Muscle of arm (tissue), 14 donors: ENCODE measurements at places on chromosomes 7 and 10. TPM values are rescaled to one million over a fixed set of nuclear protein-coding genes. Genes with fewer than 3 reads are reported as not detected.

- DNase-seq: no peak
Observed at GRCh38 chr7:4198301-4198700, 483.8 kb upstream of the FOXK1 start.

DNA sequence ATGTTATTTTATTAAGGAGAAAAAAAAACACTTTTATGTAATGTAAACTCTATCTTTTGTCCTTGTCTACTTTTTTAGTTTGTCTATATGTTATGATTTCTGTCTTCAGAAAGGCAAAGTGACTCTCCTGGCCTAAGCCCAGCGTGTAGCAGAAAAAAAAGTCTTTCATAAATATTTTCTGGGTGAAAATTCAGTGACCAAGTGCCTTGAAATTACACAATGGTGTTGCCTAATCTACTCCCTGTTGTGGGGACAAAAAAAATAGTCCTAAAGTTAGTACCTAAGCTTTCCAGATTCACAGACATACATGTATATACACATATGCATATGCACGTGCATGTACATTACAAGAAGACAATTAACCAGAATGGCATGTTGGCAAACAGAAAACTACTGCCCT lies 1257.8 kb upstream of the SORCS1 start:
- no peak for DNase-seq

DNA sequence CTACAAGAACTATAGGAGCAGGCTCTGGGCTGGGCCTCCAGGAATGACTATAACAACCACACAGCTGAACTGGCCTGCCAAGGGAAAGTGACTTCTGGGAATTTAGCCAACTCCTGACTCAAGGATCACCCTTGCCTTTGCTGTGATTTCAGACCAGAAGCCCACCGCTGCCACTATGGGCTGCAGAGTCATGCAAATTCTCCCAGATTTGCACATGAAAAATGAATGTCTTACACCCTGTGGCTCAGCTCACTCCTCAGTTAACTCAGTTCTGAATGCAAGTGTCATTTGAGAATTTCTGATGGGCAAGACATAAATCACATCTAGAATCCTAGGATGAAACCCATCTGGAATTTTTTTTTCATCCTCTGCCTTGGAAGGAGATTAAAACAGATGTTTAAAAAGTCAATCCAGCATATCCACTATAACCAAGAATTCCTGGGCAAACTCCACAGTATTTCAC lies 186.5 kb upstream of the BET1 start:
- peak; percentile 62 for DNase-seq

DNA sequence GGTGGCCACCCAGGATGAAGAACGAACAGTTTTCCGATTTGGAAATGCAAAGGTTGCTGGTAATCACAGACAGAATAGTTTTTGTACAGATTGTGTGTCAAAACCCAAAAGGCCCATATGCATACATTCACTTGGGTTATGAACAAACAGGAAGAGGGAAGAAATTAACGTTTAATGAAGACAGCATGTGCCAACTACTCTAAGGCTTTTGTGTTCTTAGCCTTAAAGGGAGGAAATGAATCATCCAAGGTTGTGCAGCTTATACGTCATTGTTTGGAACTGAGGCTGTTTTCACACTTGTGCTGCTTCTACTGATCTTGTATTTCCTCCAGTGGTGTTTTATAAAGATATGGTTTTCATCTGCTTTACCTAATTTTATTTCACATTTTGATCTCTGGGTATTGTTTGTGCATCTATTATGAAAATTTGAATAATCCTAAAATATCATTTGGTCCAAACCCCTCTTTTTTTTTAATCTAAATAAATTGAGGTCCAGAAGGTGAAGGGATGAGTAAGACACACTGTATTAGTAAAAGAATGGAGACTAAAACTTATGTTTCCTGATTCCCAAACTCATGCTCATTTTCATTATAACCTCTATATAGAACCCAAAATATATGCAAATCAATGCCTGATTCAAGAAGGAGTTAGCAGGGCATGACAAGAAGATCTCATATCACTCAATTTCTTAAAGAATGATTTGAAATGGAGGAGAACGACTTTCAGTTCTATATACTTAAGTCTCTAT lies 373.1 kb downstream of the THSD7A start:
- peak; percentile 9 for DNase-seq

- DNase-seq: no peak
Observed at GRCh38 chr7:87424075-87424474, 51.4 kb downstream of the ABCB4 start.

- DNase-seq: no peak
Observed at GRCh38 chr10:22342421-22342820, 2.9 kb upstream of the SPAG6 start.

GRCh38 chr7:130957137-130957513 lies 223.1 kb upstream of the KLF14 start:
- no peak for DNase-seq

Gene CCL26
- polyA plus RNA-seq: 2.1 TPM

Gene CRYGN
- polyA plus RNA-seq: not detected

Gene DMTF1
- 170 TPM for polyA plus RNA-seq

Gene KCNH2
- 18.8 TPM for polyA plus RNA-seq
